ENCODE measurements at places on chromosomes 2 and 18.
A peak's percentile ranks its signal among the peaks of the same experiment; 100 is the strongest.

GRCh38 chr2:191360918-191361317 lies 115.7 kb downstream of the MYO1B start:
- DNase-seq, result no peak

- DNase-seq, result peak; percentile 89
Measured at GRCh38 chr2:43178602-43179542, 47.5 kb downstream of the ZFP36L2 start.

DNA sequence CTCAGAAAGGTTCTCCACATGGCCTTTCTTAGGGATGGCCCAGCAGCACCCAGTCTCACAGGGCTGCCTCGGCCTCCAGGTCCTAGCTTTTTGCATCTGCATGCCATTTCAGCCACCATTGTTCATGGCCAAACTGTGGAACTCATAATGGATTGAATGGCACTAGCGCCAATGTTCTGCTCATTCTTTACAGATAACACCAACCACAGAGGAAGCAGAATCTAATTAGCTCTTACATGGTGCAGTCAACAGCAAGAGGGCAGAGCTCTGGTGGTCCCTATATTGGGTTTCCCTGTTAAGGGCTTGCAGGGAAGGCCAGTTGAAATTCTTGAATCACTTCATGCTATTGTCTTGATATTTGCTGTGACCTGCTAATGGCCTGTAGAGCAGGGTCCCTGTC lies 45.6 kb downstream of the ARL4C start:
- DNase-seq, result no peak

DNA sequence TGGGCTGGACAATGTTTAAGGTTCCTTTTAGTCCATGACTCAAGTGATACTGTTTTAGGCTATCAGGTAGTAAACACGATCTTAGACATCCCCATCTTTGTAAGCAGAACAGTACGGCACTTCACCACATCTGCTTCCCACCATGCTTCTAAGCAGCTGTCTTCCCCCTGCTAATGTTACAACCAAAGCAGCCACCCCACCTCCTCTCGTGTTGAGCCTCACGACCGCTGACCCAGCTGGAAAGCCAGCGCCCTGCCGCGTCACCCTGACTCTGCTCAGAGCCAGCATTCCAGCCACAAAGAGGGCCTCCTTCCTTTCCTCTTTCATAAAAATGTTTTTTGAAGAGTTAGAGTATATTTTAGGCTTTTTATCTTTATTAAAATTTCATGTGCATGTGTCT lies 9.4 kb downstream of the MTERF4 start:
- no peak for DNase-seq

DNA sequence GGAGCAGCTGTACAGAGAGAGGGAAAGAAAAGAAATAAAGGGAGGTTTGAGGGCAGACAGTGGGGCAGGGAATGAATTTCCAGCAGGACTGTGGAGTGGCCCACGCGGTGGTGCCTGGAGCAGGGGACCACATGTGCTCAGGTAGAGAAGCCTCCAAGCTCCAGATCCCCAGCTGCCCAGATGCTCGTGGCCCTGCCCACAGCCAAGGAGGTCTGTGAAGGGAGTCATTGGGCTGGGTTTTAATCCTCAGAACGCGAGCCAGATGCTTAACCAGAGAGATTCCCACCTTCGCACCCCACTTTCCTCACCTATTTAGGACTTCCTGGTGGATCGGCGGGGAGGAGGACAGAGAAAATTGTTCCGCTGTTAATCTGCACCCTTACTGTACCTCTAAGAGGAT lies 369.4 kb downstream of the PARD3B start:
- no peak for DNase-seq

GRCh38 chr2:30172627-30173026 lies 25.8 kb downstream of the YPEL5 start:
- no peak for DNase-seq

DNA sequence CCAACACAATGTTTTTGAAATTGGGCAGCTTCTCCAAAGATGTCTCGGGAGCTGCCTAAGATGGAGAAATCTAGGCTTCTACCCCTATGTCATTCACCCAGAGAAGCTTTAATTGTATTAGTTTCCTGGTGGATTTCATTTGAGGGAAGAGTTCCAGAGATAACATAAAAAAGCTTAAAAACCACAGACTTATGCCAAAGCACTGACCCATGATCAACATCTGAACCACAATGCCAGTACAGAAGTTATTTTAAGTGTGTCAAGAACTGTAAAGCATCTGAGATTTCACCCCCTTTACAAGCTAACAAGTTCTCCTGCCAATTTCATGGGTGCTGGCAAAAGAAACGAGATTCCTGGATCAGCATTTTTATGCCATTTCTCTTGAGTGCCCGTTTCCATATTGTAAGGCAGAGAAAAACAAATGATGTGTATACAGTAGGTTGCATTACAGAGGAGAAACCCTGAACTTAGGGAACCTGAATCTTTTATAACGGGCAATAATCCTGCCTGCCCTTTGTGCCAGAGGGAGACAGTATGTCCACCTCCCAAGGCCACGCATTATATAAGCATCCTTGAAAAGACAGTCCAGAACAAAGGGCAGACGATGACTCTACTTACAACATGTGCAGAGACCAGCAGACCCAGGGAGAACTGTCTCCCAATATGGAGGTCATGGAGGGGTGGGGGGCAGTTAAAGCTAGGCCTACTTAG lies 44.1 kb downstream of the MREG start:
- no peak for DNase-seq

GRCh38 chr2:211093743-211094303 lies 537.4 kb downstream of the CPS1 start:
- DNase-seq, result peak; percentile 25

GRCh38 chr2:148999451-148999921 lies 39.0 kb upstream of the LYPD6B start:
- DNase-seq, result no peak

- DNase-seq, result no peak
Measured at GRCh38 chr2:200585730-200586643, at the start of gene AOX1. Gene AOX1, plus strand, starts transcription at chr2:200586014. Its CDS starts 95 bp downstream, at chr2:200586109.
